ENCODE measurements at places on chromosomes 6 and 20.

DNA sequence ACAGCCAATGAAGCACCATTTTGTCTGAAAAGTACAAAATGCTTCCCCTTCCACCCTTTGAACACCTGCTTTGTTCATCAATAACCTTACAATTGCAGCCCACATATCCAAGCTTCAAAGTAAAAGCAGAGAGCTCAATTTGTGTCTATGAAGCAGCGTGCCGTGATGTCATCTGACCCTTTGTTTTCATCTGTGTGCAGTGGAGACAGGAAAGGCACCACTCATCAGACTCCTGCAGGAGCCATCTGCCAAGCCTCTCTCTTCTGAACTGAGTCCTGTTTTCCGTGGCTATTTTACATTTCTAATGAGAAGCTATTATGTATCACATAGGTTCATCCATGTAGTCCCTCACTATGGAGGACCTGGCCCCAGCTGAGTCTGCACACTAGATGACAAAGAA lies 7.5 kb upstream of the LY86 start:
- no peak for DNase-seq

DNA sequence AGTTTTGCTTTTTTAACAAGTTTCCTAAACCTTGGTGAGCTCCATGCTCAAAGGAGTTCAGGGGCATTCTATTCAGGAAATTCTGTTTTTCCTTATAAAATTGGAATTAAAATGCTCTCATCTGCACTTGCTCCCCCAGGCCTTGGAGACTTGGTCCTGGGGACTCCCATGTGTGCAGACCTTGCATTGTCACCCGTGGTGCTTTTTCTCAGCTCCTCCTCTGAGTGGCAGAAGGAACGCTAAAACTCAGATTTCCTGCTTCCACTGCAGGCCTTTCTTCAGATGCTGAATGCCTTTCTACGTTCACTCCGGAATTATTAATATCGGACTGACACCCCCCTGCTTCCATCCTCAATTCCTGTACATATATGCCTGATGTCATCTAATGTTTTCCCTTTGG lies 248.7 kb upstream of the RREB1 start:
- DNase-seq: no peak

GRCh38 chr6:170208651-170209353 lies 82.1 kb downstream of the DLL1 start:
- no peak for DNase-seq

DNA sequence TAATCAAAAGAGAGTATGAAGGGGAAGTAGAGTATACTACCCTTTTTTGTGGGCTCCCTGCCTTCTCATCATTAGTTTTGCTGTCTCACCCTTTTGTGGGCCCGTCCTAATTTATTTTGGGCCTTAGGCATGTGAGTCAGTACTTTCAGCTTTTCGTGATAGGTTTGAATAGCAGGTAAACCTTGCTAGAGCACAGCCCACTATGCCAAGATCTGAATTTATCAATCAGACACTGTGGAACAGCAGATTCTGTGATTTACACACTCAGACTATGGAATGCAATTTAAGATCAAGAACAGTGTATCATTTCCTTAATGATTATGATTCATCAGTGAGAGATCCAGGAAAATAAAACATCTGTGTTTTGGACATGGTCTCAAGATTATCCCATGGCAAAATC lies 1117.1 kb downstream of the KHDRBS2 start:
- no peak for DNase-seq

DNA sequence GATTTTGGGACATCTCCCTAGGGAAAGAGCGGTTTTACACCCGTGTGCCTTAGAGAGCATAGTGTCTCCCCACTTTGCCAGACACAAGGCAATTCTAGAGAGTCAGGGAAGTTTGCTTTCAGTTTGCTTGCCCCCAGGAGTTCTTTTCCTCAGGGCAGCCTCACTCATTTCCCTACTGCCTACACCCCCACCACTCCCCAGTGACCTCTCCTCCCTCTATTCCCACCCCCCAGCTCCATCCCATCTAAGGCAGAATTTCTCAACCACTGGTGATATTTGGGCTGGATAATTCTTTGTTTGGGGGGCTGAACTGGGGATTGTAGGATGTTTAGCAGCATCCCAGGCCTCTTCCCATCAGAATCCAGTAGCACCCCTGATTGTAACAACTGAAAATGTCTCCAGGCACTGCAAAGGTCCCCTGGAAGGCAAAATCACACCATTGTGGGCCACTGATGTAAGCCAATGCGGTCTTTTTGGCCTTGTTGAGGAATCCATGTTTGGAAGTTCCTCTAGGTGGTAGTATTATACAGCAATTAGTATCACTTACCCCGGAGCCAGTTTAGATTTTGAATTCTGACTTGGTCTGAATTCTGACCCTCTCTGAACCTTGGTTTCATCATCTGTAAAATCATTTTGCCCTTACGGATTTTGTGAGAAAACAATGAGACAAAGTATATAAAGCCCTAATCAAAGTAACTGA lies 1.3 kb downstream of the EPPIN start:
- no peak for DNase-seq

- DNase-seq: no peak
Measured at GRCh38 chr20:63578224-63579016, 4.4 kb upstream of the HELZ2 start.

- DNase-seq: no peak
Measured at GRCh38 chr6:40545954-40546353, 41.2 kb downstream of the LRFN2 start.
